SJCRH30 (cell line): ENCODE measurements at places on chromosomes 1 and 21. TPM values are rescaled to one million over a fixed set of nuclear protein-coding genes. Genes with fewer than 3 reads are reported as not detected.

FBXO28 gene
- total RNA-seq = 21.2 and 25.3 TPM in 2 replicates

NIBAN1 gene
- total RNA-seq = 0.46 and 0.59 TPM in 2 replicates

- peaks cover 43% of the 10 kb centered on the region for H3K4me1 ChIP-seq
- H3K4me3 ChIP-seq = peak overlapping the region; percentile 5
- H3K36me3 ChIP-seq = no peaks in the 10 kb centered on the region
- H3K27ac ChIP-seq = peak overlapping the region; percentile 100
- DNase-seq = peak; percentile 99
Measured at GRCh38 chr1:226784081-226785049, 45.3 kb upstream of the ITPKB start.

- no peak for DNase-seq
- no peak overlapping the region for H3K27ac ChIP-seq
- H3K27me3 ChIP-seq = peaks cover 35% of the 10 kb centered on the region
- no peak overlapping the region for H3K4me3 ChIP-seq
- no peaks in the 10 kb centered on the region for H3K36me3 ChIP-seq
Measured at GRCh38 chr1:13513063-13513894, 524 bp downstream of the LRRC38 start.

- no peak overlapping the region for H3K27ac ChIP-seq
- no peaks in the 10 kb centered on the region for H3K4me1 ChIP-seq
- H3K27me3 ChIP-seq = 0 out of 2 replicates have a peak, but pooled peaks cover 2% of the 10 kb centered on the region
- H3K36me3 ChIP-seq = no peaks in the 10 kb centered on the region
Measured at GRCh38 chr21:30268608-30269197, 14.0 kb downstream of the KRTAP24-1 start.

GRCh38 chr1:3313576-3313950, 140.9 kb upstream of the ARHGEF16 start:
- H3K36me3 ChIP-seq = no peaks in the 10 kb centered on the region
- H3K4me3 ChIP-seq = peak overlapping the region; percentile 9
- H3K27me3 ChIP-seq = no peaks in the 10 kb centered on the region
- peak; percentile 77 for DNase-seq

GRCh38 chr1:245648749-245649522, 494.2 kb downstream of the KIF26B start:
- H3K36me3 ChIP-seq = no peaks in the 10 kb centered on the region
- no peaks in the 10 kb centered on the region for H3K27me3 ChIP-seq
- DNase-seq = no peak
- no peak overlapping the region for H3K27ac ChIP-seq

DNA sequence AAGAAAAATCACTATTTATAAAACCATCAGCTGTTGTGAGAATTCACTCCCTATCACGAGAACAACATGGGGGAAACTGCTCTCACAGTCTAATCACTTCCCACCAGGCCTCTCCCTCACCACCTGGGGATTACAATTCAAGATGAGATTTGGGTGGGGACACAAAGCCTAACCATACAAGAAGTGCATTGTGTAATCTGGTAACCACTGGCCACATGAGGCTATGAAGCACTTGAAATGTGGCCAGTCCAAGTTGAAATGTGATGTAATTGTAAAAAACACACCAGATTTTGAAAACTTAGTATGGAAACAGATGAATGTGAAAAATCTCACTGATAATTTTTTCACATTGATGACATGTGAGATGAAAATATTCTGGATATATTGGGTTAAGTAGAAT, 293.8 kb downstream of the TTLL7 start:
- no peak for DNase-seq
- no peak overlapping the region for H3K27ac ChIP-seq

- no peak for DNase-seq
- no peak overlapping the region for H3K4me3 ChIP-seq
- H3K4me1 ChIP-seq = peaks cover 37% of the 10 kb centered on the region
- H3K27ac ChIP-seq = no peak overlapping the region
- no peaks in the 10 kb centered on the region for H3K36me3 ChIP-seq
Measured at GRCh38 chr1:225875044-225875815, 7.0 kb downstream of the TMEM63A start.

DNA sequence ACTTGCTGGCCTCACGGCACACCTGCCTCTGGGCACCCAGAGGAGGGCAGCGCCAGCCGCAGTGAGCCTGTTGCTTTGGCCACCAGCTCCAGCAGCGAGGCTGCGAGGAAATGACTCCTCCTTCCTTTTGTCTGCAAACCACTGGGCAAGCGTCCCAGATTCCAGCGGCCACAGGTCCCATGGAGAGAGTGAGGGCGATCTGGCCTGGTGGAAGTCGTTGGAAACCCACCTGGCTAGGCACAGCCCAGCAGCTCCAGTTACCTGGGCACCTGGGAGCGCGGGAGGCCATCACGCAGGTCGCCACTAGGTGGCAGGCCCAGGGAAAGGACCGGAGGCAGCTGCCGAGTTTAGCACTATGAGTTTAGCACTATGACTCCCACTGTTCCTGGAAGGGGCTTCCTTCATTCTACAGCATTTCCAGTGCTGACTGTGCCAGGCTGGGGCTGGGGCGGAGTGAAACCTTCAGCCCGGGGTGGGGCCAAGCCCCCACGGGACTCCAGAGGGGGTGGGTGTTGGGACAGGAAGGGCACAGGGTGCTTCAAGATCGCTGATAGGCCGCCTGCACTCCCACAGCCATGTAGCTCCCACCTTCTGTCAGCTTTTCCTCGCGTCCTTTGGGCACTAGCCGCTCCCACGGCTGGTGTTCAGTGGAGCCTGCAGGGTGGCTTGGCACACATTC, 1.1 kb upstream of the ESPN start:
- no peaks in the 10 kb centered on the region for H3K4me1 ChIP-seq
- no peaks in the 10 kb centered on the region for H3K36me3 ChIP-seq
- H3K27ac ChIP-seq = no peak overlapping the region
- H3K27me3 ChIP-seq = peaks cover 51% of the 10 kb centered on the region

DNA sequence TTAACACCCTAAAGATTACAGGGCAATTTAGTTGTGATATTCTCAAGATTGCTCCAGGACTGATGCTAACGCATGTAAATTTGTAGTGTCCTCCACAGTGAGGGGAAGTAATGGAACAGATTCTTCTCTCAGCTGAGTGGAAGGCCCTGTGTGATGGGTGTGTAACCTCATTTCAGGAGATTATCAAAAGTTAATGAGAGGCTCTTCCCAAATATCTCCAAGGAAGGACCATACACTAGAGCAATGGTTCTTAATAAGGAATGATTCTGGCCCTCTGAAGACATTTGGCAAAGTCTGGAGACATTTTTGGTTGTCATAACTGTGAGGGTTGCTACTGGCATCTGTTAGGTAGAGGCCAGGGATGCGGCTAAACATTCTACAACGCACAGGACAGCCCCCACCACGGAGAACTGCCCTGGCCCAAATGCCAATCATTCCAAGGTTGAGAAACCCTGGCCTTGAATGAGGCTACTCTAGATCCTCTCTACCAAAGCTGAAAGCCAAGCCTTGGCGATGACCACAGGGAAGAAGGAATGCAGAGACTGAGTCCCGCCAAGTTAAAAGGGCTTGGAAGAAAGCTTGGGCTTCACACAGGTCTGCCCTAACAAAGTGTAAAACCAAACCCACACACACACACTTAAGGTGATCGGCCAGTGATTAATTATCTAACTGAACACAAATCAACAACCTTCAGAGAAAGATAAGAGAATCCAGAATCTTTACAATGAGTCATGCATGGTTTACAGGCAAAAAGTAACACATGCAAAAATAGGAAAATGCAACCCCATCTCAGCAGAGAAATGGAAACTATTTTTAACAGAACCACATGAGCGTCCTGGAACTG, 135.8 kb downstream of the SYF2 start:
- no peak for DNase-seq
- no peak overlapping the region for H3K27ac ChIP-seq
- 0 out of 2 replicates have a peak, but pooled peaks cover 3% of the 10 kb centered on the region for H3K27me3 ChIP-seq

DNA sequence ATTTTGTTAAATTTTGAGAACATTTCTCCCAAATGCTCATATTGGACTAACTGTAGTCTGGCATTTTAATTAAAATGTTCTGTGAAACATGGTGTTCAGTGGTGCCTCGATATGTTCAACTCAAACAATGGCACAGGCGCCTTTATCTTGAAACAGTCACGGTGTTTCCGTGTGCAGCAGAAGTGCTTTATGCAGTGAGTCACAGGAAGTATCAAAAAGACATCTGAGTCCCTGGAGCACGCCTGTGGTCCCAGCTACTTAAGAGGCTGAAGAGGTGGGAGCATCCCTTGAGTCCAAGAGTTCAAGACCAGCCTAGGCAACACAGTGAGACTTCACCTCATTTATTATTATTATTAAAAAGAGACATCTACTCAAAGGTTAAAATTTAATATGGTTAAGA, 52.2 kb downstream of the GREM2 start:
- no peak overlapping the region for H3K27ac ChIP-seq
- H3K4me1 ChIP-seq = peaks cover 4% of the 10 kb centered on the region
- H3K36me3 ChIP-seq = no peaks in the 10 kb centered on the region
- no peak for DNase-seq

DNA sequence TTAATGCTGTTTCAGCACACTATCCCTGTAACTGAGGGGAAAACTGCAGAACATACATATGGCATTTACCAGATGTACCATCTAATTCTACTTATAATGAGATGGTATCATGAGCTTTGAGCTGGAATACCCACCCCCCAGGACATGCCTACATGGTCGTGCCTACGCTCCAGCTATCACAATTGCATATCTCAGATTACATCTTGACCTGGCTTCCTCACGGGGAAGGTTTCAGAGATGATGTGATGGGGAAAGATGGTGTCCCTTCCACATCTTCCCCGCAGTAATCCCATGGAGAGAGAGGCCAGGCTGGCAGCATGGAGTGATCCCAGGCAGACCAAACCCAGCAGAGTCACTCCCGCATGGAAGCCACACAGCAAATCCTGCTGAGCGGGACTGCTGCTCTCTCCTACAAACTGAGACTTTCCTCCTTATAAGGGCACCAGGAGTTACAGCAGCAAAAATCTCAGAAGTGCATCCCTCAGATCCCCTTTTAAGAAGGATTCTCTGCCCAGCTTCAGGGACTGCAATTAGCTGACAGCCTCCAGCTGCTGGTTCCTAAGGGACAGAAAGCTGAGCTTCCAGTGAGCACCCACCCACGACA, 67.1 kb downstream of the KCNH1 start:
- no peak overlapping the region for H3K4me3 ChIP-seq
- no peaks in the 10 kb centered on the region; the same call in 1 of the 2 replicates for H3K4me1 ChIP-seq
- H3K27ac ChIP-seq = no peak overlapping the region
- H3K27me3 ChIP-seq = no peaks in the 10 kb centered on the region
- no peak for DNase-seq
